Left lobe of liver (tissue), 2 donors: ENCODE measurements at places on chromosomes 6 and 20. TPM values are rescaled to one million over a fixed set of nuclear protein-coding genes. Genes with fewer than 3 reads are reported as not detected.

GRCh38 chr6:159074120-159074684, 29.4 kb upstream of the TAGAP start:
- DNase-seq, result no peak

DNA sequence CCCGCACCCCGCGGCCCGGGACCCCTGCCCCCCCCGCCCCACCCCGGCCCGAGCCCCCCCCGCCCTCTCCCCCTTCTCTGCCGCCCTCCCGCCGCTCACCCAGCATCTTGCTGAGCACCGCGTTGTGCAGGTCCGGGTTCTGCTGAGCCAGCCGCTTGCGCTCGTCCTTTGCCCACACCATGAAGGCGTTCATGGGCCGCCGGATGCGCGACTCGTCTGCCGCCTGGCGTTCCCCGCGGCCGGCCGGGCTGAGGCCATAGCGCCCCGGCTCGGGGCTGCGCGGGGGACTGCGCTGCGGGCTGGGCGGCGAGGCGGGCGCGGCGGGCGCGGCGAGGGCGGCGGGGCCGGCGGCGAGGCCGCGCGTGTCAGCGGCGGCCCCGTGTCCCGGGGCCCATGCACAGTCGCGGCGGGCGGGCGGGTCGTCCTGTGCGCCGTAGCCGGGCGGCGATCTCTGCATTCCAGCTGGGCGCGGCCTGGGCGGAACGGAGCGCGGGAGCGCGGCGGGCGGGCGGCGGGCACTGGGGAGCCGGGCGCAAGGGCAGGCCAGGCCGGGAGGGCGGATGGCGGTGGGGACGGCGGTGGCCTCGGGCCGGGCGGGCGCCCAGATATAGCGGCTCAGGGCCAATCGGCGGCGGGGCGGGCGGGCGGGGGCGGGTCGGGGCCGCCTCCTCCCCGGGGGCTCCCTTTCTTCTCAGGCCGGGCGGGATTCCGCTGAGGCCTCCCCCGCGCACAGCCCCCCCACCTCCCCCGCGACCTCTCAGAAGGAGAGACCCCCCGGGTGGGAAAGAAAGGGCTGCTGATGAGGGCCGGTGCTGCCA, at the start of gene SOX18:
Gene SOX18 (minus strand): TSS at position 580 of the 818 bp plus-strand sequence. CDS start 123 bp downstream, at position 457.
- no peak for DNase-seq

ARMH2 gene
- not detected for total RNA-seq

ZC2HC1B gene
- total RNA-seq, result not detected

DNA sequence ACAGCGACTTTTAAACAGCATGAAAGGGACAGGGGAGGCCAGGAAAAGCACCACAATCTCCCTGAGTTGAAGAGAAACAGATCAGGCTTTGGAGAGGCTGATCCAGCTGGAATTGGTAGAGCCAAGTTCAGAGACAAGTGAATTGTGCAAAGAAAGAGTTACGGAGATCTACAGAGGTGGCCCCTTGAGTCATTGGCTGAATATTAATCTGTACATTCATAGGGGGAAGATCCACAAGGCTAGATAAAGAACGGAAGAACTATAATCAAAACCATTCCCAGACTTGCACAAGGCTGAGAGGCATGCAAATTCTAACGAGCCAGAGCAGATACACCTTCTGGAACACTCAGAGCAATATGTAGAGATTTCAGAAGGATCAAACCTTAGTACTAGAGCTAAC, 14.2 kb upstream of the FOXQ1 start:
- no peak for DNase-seq

DNA sequence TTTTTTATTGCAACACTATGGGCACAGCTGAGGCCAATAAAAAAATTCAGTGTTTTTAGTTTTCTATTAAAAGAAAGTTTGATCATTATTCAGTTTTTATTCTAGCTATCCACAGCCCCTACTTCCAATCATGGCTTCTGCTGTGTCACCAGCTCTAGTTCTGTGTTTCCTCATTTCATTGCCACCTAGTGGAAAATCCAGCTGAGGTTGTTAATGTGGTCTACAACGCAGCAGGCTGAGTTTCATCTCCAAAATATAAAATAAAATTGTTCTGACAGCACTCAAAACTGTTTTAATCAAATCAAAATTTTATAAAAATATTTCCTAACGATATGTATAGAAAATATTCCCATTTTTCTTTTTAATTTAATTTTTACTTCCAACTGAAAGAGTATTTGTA, 13.6 kb downstream of the COL9A1 start:
- no peak for DNase-seq

BPIFB3 gene
- total RNA-seq, result not detected

DNA sequence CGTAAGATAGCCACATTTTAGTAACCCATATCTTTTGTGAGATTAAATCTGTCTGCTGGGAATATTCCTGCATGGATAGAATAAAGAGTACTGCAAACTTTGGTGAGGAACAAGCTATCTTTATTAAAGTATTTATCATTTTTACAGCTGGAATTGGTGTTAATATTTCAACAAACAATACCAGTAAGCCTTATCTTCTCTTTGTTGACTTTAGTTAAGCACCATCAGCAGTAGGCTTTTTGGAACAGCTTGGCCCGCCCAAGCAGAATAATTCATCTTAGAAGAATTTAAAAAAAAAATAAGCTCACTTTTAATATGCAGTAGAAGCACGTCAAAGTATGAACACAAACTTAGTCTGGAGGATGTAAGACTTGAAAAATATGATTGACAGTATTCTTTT, 917.8 kb upstream of the ADGRB3 start:
- no peak for DNase-seq

DNA sequence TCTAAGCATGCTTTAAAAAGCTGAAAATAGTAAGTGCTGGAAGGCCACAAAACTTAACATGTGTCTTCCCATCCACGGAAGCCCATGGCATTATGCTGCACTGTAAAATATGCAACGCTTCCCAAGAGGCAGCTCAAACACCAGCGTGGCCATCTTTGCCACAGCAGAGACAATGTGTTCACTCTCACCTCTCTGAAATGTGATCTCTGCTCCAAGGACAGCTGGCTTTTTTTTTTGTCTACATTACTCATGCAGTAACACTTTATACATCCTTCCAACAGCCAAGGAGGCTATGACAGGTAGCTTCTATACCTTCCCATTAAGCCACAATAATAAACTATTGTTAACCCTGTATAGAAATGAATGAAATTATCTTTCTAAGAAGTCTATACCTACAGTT, 49.2 kb downstream of the BLOC1S5 start:
- DNase-seq, result no peak

GRCh38 chr6:108988296-108988695, 106.3 kb downstream of the SESN1 start:
- DNase-seq, result no peak

DNA sequence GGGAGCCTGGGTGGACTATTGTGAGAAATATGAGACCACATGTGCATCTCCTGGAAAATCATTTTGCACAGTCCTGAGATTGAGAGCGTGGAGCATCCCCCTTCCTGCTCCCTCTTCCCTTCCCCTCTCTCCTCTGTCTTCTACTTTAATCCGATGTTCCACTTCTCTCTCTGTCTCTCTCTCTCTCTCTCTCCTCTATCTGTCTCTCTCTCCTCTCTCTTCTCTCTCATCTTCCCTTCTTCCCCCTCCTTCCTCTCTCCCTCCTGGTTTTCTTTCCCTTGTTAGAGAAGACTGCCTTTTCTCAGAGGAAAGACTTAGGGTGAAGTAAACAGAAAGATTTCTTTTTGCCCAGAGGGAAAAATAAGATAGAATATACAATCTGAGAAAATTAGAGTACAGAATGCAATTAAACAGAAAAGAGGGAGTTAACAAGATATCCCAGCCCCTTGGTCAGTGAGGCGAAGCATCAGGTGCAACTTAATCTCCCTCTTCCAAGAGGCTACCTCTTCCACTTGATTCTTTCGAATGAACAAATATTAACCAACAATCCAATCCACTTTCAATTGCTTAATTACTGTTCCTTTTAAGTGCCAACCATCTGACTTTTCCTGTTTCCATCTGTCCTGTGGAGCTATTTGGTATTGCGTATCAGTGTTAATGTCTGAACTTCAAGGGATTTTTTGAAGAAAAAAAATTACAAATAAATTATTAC, 14.6 kb downstream of the KHDC1 start:
- no peak for DNase-seq

SLC16A10 gene
- 14.9 TPM for total RNA-seq

GRCh38 chr6:6793388-6794250, 205.1 kb downstream of the LY86 start:
- no peak for DNase-seq

GRCh38 chr6:151548201-151548600, 54.4 kb downstream of the CCDC170 start:
- DNase-seq, result no peak
